ENCODE measurements at places on chromosomes 1 and 21.

- no peak for DNase-seq
Measured at GRCh38 chr1:172229942-172230341, 190.5 kb upstream of the C1orf105 start.

DNA sequence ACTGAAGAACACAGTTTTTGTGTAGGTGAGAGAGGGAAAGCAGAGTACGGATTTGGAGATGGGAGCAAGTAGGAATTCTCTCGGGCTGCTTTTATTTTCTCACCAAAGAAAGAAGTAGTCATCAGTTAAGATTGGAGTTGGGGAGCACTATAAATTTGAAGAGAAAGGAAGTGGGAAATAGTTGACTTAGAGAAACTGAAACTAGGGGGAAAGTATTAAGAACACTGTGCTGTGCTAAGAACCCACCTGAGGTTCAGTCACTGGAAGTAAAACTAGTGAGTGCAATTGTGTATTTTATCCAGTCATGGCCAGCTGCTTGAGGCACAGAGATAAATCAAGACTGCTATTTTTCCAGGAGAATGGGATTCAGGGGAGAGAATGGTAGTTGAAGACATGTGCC, 37.4 kb downstream of the CLCC1 start:
- DNase-seq, result no peak

DNA sequence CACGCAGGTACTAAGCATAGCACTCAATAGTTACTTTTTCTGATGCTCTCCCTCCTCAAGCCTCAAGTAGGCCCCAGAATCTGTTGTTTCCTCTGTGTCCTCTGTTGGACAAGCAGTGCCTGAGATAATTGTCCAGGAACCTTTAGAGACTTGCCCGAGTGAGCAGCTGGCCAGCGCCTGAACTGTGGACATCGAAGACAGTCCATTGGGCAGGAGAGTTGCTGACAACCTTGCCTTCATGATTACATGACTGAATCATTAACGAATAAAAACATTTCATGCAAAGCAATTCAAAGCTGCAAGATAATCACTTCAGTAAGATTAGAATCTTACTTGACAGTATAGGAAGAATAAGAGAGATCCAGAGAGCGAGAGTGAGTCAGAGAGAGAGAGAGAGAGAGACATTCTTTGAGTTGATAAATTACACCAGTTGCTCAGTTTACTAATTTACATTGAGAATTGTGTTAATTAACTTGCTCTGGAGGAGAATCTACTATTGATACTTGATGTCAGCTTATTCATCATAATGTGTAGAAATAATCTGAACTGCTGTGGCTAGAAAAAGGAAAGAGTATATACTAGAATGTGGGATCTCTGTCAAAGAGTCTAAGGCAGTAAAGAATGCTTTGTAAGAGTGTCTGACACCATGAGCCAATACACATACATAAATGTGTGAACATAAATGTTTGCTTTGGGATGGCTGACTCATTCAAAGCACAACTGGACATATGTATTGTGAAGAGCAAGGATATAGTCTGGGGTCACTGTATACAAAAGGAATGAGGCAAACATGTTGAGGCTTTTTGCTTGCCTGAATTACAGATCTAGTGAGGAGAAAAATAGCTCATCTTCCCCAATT, 216.0 kb downstream of the ZNF326 start:
- no peak for DNase-seq

GRCh38 chr21:37207441-37208009, 59.6 kb downstream of the VPS26C start:
- no peak for DNase-seq

GRCh38 chr1:25952841-25953401, 44.9 kb downstream of the PAFAH2 start:
- DNase-seq, result no peak

DNA sequence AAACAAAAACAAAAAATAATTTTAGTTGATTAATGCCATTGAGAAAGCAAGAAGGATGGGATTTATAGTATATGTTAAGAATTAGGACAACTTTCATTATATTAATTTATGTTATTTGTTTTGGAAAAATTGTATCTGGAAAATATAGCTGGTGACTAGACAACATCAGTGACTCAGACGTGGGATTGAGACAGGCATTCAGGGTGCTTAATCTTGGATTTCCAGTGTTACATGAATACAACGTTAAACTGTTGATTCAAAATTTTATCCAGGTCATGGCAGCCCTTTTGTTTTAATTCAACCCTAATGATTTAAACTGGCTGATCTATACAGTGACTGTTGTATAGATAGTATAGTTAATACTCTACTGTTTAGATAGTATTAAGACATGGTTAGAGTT, 827.1 kb upstream of the B3GALT2 start:
- DNase-seq, result no peak

DNA sequence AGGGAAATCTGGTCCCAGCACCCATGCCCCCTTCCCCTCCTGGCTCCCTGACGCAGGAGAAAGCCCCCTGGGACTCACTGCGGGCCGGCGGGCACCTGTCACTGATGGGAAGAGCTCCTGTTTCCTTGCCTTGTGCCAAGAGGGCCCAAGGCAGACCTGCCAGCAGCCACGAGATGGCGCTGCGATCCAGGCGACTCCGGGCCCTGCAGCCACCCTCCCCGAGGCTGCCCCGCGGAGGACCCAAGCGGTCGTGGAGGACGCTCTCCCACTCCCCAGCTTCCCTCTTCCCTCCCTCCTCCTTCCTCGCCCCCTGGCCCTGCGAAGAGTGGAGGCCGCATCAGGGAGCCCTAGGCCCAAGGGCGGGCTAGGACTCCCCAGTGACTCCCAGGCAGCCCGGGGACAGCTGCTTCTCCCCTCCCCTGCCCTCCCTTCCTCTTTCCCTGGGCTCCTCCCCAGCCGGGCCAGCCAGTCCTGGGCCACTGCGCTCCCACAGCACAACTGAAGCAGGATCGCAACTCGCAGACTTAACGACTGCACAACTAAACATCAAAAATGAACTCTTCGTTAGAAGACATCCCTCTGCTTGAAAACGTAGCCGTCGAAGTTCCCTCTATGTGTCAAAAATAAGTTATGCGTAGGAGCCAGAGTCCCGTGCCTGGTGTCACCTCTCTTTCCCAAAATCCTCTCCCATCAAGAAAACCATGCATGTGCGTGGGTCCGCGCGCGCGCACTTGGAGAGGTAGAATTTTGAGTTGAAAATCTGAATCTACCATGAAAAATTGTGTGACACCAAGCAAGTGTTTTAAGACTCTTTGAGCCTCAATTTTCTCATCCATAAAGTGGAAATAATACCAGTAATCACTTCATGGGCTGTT, 34.2 kb downstream of the BATF3 start:
- DNase-seq, result peak; percentile 63

- DNase-seq, result no peak
Measured at GRCh38 chr1:218882454-218882853, 291.2 kb upstream of the LYPLAL1 start.

DNA sequence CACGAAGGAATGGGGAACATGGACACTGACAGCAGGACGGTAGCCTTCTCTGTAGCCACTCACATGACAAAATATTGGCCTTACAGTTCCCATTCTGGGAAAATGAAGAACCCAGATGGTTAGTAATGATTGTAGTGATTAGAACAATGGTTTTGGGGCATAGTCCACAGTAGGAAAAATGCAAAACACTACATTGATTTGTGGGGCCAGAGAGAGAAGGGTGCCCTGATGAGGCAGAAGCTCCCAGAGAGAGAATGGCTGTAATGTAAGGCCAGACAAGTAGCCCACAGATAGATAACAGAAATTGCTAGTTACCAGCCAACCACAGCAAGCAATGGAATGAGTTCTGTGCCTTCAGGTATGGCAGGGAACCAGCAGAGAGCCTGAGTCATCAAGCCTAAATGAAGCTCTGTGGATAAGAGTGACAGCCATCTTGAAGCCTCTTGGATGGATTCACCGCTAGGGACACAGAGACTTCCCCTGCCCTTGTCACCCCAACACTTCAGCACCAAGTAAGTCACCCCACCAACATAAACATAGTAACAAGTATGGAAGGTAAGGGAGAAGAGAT, 206.1 kb downstream of the BACH1 start:
- no peak for DNase-seq

DNA sequence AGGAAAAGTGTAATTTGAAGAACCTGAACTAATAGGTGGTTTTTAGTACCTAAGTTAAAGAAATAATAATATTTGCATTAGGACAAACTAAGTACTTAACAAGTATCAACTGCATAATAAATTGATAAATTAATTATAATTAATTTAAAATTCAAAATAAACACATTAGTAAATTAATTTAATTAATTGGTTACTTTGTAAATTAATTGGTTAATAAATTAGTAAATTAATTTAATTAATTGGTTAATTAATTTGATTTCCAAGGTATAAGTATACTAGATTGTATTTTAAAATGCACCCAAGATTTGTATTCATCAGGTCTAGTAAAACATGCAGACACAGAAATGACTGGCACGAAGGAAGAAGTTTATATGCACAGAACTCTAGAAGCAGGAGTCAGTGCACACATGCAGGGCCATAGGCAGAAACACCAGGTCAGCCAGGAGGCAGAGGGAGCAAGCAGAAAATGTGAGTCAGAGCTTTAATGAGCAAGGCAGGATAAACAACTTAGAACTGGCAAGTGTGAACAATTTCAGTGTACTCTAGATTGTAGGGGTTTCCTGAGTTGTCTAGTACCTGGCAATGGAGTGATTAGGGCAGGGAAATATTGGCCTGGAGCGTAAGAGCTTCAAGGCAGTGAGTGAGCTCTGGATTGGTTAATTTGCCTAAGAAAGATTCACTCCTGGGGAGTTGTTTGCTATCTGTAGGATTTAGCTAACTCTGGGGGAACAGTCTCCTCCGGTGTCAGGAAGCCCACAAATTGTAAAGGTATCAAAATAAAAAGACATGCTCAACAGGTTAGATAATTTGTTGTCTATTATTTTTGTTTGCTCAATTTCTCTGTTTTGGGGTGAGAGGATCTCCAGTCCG, 665.7 kb downstream of the MRPL39 start:
- DNase-seq, result no peak

DNA sequence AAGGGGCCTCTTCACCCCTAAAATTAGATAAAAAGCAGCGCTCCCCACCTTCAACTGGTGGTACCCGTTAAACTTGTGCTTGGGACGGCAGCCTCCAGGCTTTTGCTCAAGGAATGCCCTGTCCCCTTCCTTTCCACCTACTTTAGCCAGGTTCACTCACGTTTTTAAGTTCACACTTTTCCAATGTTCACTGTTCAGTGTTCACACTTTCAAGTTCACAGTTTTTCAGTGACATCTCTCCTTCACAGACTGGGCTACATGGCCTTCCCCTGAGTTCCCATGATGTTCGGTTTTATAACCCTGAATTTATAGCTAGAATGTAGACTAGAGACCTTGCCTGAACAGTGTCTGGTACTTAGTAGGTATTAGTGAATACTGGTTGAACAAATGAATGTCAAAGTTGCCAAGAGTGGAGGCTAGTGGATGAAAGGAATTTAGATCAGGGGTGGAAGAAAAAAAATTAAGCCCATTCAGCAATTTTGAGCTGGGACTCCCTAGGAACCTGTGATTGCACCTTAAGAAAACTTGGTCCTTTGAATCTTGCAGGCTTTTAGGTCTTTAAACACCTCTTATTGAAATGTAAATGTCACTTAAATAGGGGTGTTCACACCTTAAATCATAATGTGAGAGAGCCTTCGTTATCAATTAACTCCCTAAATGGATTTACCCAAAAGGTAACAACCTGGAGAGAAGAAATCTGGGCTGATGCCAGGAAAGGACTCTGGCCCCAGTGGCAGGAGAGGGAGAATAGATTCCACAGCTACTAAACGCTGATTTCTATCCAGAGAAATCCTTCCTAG, 12.3 kb downstream of the BTG2 start:
- DNase-seq, result no peak

DNA sequence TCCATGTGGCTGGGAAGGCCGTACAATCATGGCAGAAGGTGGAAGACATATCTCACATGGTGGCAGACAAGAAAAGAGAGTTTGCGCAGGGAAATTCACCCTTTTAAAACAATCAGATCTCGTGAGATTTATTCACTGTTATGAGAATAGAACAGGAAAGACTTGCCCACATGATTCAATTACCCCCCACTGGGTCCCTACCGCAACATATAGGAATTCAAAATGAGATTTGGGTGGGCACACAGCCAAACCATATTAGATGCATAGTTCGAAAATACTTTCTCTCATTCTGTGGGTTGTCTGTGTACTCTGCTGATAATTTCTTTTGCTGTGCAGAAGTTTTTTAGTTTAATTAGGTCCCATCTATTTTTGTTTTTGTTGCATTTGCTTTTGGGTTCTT, 990.3 kb downstream of the PLA2G4A start:
- DNase-seq, result no peak

DNA sequence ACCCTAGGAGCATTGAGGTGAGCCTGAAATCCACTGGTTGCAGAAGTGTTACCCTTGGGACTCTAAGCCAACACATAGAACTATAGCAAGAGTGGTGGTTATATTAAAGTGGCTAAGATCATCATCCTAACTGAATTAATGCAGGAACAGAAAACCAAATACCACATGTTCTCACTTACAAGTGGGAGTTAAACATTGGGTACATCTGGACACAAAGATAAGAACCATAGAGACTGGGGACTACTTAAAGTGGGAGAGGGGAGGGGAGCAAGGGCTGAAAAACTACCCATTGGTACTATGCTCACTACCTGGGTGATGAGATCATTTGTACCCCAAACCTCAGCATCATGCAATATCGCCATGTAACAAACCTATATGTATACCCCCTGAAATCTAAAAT, 100.0 kb downstream of the SLC25A24 start:
- DNase-seq, result no peak

- no peak for DNase-seq
Measured at GRCh38 chr1:246460406-246460805, 46.7 kb downstream of the SMYD3 start.

- no peak for DNase-seq
Measured at GRCh38 chr1:217089361-217090014, 366.3 kb upstream of the ESRRG start.

GRCh38 chr1:247857069-247857984, at the start of gene TRIM58:
Gene TRIM58 (plus strand): TSS chr1:247857187. CDS start chr1:247857247, 60 bp downstream.
- no peak for DNase-seq

DNA sequence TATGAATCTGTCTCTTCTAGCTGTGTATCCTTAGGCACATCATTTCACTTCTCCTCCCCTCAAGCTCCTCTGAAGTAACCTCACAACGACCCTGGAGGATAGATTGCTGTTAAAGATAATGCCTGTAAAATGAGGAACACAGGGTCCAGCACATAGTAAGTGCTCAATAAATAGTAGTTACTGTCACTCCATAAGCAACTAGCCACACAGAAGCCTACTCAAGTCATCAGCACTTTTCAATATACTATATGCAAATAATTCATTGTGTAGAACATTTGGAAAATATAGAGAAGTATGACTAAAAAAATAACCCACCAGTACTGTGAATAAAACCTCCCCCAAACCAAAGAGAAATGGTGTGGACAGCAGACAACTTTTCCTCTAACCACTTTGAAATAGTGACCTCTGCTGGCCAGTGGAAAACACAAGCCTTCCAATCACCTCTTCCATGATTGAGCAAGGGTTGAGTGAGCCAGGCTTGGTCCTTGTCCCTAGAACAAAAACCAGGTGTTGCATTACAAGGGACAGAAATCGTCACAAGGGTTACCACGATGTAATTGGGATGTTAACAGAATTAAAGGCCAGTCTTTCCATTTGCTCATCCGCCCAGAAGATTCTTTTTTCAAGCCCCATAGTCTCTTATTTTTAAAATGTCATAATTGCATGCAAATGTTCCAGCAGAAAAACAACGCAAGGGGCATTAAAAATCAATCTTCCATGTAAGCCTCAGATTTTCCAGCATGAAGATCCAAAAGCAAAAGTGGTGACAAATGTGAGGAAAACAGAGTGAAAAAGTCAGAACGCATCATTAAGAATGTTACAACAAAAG, 15.7 kb upstream of the GLIS1 start:
- DNase-seq, result no peak

All from stimulated activated CD8-positive, alpha-beta memory T cell treated with anti-CD3 and anti-CD28 coated beads, Interleukin-4, amount 100 ng/mL, for 4 hours (primary cell).